ENCODE measurements at places on chromosomes 4 and X.

DNA sequence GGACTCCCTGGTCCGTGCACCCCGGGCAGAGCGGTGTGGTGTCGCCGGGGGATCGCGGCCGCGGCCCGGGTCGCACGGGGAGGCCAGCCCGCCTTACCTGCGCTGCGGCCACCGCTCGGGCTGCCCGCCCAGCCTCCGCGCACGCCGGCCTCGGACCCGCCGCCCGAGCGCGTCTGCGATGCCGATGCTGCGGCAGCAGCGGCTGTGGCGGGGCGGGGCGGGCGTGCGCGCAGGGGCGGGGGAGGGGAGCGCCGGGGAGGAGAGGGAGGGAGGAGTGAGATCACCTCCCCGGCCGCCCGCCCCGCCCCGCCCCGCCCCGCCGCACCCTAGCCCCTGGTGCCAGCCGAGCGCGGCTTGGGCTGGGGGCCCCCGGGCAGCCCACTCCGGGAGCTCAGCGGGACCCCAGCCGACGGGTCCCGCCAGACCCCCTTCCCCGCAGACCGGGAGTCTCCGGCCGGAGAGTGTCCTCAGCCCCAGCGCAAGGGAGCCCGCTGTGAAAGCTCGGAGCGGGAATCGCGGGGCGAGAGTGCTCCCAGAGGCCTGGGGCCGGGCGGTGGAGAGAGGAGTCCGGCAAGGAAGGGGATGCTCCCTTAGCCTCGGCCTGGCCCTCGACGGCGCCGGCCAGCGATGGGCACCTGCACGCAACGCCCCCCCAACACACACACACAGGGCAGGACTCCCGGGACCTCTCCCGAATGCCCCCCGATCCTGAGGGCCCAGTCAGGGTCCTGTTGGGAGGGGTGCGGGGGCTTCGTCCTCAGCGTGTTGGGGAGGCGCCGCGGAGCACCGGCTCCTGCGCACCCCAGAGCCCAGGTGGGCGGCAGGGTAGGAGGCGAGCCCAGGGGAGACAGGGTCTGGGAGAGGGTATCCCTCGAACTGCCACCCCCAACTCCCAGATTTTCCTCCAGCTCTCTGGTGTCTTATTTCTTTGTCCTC lies at the start of gene L1CAM:
Gene L1CAM, minus strand, starts transcription at position 206 of the 936 bp plus-strand sequence. CDS start 10,337 bp downstream, outside the sequence.
- DNase-seq, result no peak

DNA sequence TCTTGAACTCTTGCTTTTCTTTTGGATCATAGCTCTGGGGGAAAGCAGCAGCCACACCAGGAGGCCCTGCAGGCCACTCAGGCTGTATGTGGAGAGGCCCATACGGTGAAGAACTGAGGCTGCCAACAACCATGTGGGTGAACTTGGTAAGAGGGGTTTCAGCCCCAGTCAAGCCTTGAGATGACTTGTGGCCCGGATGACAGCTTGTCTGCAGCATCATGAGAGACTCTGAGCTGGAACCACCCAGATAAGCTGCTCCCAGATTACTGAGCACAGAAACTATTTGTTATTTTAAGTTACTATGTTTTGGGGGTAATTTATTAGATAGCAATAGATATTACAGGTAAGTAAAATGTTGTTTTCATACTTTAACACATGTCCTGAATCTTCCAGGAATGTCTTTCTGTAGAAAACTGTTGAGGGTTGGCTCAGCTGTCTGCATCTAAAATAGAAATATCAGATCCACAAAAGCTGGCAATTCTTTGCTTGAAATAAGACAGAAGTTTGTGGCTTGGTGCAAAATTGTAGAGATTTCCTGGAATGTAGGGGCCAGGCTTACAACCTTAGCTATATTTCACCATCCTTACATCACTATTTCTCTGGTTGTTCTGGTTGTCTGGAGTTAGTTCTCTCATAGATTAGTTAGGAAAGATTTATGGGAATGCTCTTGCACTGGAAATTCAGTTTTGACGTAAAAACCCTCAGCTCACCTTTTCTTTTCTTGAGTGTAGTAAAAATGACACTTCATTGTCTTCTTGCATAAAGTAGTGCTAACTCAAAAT lies 272.1 kb downstream of the RAPGEF2 start:
- no peak for DNase-seq

GRCh38 chr4:56128213-56128612 lies 179.5 kb downstream of the CEP135 start:
- peak; percentile 54 for DNase-seq

DNA sequence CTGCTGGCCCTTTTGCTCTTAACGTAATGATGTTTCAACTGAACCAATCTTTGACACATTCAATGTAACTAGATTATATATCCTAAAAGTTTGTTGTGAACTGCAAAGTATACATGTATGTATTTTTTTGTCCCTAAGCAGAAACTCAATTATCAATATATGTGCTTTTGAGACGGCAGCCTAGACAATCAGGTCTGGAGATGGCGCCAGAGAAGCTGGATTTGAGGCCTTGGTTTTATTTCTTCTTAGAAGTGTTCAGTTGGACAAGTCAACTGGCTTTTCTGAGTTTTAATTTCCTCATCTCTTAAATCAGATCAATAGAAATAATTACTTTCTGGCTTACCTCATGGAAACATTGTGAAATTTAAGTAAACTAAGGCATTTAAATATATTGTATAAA lies 62.5 kb downstream of the DCAF8L1 start:
- no peak for DNase-seq

- DNase-seq, result no peak
Measured at GRCh38 chrX:22193851-22194659, 78.7 kb upstream of the CBLL2 start.
